GM12891 (cell line): ENCODE measurements at places on chromosomes 1 and 21.
A peak's percentile ranks its signal among the peaks of the same experiment; 100 is the strongest.

GRCh38 chr1:65253800-65254319 is 55.5 kb upstream of the DNAJC6 start:
- DNase-seq = no peak

GRCh38 chr1:189550498-189550897 is 927.2 kb downstream of the BRINP3 start:
- no peak for DNase-seq

DNA sequence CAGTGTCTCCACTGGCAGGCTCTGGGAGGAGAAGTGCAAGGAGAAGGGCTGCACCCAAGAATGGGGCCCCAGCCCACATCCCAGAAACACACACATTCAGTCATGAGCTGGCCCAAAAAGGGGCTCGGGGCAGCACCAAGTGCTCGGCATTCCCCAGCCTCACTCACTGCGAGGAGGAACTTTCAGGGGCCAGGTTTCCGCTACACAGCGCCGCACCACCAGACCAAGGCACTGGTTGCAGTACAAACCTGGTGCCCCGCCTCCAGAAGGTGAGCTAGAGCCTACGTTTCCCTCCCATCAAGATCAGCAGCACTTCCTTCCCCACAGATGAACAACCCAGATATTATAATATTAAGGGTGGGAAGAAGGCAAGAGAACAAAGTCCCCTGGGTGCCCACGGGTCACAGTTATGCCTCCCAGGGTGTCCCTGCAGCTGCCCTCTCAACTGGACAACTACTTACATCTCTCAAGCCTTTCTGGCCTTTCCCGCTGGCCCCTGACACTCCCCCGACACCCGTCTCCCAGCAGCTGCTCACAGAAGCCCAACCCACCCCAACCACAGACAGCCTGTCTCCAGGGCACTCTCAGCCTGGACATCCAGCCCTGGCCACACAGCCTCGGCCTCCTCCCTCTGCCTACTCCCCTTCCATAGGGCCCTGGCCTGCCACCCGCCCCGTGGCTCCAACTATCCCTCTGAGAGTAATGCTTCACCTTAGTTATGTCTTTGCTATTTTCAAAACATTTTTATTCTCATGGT is 3.8 kb downstream of the PBXIP1 start:
- DNase-seq = no peak

DNA sequence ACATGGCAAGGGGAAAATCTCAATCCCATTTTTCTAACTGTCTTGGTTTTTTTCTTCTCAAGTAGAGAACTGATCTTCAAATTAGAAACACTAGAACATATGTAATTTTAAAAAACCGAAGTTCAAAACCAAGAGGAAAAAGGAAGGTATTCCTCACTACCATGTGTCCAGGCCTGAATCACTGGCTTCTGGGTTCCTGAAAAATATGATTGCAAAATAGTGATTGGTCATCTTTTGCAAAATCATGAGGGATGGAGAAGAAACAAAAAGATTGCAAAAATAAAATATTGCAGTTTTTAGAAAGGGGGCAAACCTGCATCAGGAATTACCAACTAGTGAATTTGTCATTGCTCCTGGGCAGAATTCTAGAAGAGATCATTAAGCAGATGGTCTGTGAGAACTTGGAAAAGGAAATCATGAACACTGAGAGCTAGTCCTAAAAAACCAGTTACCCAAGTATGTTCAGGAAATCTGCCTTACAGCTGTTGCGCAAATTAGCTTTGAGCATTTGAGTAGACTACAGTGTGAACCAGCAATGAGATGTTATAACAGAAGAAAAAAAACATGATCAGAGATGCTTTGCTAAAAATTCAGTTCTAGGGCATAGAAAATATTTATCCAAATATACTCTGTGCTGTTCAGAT is 49.4 kb downstream of the SPATA46 start:
- no peak for DNase-seq

GRCh38 chr1:168845140-168845539 is 116.1 kb upstream of the DPT start:
- no peak for DNase-seq

- peak; percentile 72 for DNase-seq
Observed at GRCh38 chr1:227947676-227948492, at the start of gene WNT9A. Gene WNT9A (minus strand): TSS chr1:227947932. CDS start chr1:227947887, 45 bp downstream.

GRCh38 chr1:243414152-243414494 is 158.3 kb downstream of the SDCCAG8 start:
- no peak for DNase-seq

DNA sequence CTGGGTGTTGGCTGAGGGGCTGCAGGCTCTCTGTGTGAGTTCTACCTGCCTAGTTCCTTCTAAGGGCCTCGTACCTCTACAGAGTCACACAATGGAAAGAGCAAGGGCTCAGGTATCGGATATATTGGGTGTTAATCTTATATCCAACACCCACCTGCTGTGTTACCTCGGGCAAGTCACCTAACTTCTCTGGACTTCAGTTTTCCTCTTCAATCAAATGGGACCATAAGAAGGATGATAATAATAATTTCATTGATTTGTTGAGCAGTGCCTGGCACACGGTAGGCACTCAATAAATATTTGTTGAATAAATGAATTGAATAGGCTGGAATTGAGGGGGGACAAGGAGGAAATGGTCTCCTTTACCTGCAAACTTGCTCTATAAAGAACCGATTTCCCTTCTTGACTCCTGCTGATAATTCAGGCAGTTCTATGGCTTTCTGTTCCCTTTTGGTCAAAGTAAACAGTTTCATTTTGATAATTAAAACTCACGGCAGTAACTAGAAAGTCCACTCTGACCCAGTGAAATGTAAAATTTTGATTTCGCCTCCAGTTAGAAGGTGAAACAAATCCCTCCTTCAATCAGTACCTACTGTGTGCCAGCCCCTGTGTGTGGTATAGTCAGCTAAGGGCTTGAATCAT is 16.5 kb upstream of the MAN1C1 start:
- no peak for DNase-seq
